Activated CD4-positive, alpha-beta T cell treated with anti-CD3 and anti-CD28 coated beads, Interleukin-10, Interleukin-2, amounts not matched to agents 100 ng/mL and 50 ng/mL, durations not matched to agents 16 hours and 8 hours (primary cell): ENCODE measurements at places on chromosomes 2 and 18.
A peak's percentile ranks its signal among the peaks of the same experiment; 100 is the strongest.

GRCh38 chr18:9947248-9947647 is 33.4 kb downstream of the VAPA start:
- DNase-seq: no peak

- no peak for DNase-seq
These were observed 181.5 kb upstream of the ZFP36L2 start for GRCh38 chr2:43407935-43408334.

GRCh38 chr2:121777699-121778058 is 22.2 kb downstream of the TSN start:
- no peak for DNase-seq

DNA sequence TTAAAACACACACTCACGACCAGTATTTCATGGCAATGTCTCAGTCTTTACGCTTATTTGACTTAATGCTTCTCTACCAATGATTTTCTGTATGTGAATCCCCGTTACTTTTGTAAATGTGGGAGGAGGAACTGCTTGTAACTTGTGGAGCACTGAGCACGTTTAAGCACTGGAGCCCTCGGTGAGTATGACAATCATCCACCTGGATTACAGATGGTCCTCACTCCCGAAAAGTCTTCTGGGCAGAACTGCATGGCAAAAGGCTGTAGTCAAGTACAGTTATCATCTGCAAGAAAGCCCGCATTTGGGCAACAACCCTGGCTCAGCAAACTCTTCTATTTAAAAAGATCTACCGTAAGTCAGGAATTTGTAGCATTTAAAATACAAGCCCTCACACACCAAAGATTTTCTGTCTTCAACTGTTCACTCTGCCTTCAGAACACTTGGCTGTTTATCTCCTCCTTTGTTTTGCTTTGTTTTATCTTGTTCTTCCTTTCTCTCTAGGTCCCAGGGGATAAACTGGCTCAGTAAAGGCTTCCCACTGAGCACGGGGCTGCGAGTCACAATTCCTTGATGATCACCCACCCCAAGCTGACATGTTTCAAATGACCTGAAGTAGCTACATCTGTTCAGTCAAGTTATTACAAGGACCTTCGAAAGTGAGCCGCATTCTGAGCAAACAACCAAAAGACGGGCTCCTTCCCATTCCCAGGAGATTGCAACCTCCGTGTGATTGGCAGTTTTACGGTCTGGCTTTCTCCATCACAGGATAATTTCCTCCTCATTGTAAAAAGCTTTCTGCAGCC is 102.2 kb downstream of the DLGAP1 start:
- DNase-seq: no peak

- DNase-seq: no peak
These were observed 86.4 kb upstream of the FN1 start for GRCh38 chr2:215522237-215522636.

DNA sequence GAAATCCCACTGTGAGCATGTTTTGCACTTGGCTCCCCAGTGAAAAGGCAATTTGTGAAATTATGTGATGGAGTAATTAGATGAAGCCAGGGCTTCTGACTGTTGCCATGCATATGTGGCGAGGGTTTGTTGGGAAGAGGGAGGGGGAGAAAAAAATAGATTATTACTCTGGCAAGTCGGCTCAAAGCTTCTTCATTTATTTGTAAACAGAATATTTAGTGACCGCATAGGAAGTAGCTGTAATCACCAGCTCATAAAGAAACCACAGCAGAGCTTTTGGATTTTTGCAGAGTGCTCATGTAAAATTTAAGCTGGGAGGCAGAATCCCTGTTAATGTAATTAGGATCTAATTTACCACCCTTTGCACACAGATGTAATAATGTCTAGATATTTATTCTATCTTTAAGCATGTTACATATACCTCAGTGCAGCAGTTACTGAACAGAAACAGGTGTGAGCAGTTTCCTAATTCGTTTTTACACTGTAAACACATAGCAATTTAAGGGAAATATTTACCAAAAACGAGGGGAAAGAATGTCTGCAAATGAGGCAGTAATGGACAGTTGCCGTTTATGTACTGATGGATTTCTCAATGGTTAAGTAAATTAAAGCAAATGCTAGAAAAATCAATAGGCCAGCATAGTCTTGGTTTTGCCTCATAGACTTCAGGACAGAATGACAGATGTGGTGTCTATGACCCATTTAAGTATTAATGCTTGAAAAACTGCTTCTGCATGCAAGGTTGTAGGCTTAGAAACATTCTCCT is 87.9 kb downstream of the MEIS1 start:
- DNase-seq: no peak

GRCh38 chr2:216777637-216778273 is 82.1 kb downstream of the TNP1 start:
- DNase-seq: peak; percentile 72

DNA sequence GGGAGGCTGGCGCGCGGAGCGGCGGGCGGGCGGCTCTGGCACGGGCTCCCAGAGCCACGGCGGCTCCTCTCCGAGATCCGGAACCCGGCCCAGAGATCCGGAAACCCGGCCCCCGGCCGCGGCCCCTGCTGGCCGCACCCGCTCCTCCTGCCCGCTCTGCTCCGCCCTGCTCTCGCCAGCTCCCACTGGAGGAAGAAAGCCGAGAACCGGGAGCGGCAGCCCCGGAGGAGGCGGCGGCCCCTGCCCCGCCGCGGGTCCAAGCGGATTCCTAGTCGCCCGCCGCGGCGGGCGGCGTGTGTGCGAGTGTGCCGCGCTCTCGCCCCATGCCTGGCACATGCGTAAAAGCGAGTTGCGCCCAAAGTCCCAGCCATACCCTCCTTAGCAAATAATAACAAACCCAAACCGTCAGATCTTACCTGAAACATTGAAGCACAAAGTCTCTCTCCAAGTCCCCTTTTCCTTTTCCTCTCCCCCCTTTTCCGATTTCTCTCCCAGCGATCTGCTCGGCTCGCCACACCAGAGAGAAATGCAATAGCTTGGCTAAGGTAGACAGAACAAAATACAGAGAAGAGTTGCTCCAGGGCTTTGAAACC is 108.7 kb upstream of the KCTD1 start:
- peak; percentile 20 for DNase-seq

GRCh38 chr2:239603411-239604356 is 202.9 kb upstream of the HDAC4 start:
- no peak for DNase-seq

- no peak for DNase-seq
These were observed 481.8 kb downstream of the SPAG16 start for GRCh38 chr2:213766062-213766461.

GRCh38 chr2:173963323-173963816 is 1.8 kb downstream of the SP3 start:
- peak; percentile 75 for DNase-seq

GRCh38 chr2:206494061-206494460 is 50.7 kb downstream of the ADAM23 start:
- no peak for DNase-seq

- no peak for DNase-seq
These were observed 142.4 kb upstream of the MEX3C start for GRCh38 chr18:51339856-51340255.

DNA sequence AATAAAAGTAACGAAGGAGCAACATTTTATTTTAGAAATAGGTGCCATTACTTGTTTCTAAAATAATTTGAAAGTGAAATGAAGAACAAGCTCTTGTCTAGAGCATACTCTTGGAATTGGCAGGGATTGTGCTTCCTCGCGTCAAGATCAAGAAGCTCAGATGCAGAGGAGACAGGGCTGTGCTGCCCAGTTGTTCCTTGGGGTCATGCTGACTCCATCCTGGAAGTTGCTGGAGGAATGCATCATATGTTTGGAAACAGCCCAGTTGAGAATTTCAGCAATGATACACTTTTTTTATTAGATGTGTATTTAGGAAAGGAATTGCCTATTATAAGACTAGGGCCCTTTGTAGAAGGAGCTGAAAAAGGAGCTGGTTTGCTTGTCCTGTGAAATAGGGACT is 17.2 kb downstream of the LTBP1 start:
- DNase-seq: no peak

- DNase-seq: no peak
These were observed 47.2 kb downstream of the USP34 start for GRCh38 chr2:61423714-61424113.

DNA sequence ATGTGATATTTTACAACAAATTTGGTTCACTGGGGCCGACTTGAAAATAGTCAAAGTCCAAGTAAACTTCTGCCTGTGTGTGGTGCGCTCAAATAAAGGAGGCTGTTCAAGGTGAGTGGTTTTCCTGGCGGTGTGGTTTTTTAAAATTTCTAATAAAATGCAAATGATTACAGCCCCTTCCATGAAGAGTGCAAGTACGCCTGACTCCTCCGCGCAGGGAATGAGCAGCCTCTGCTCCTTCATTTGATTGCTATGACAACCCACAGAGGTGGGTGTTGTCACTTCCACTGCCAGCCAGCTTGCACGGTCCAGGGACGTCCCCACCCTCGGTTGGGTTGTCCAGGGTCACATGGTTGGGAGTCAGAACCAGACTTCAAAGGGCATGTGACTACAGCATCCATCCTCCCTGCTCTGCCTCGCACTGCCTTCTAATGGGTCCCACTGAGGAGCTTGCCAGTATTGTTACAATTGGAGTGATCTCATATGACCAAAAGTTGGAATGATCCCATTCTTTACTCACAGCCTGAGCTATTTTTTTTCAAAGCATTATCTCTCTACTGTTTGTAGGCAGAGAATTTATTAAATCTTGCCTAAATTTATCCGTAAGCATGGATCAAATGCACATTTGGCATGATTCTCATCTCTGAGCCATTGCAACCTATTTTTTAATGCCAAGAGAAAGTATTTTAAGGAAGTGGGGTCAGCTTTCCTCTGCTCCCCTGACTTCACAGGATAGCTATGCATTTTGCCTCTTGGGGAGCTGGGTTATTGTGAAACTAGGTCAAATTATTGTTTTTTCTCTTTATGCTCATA is 121.3 kb downstream of the AGAP1 start:
- DNase-seq: no peak

DNA sequence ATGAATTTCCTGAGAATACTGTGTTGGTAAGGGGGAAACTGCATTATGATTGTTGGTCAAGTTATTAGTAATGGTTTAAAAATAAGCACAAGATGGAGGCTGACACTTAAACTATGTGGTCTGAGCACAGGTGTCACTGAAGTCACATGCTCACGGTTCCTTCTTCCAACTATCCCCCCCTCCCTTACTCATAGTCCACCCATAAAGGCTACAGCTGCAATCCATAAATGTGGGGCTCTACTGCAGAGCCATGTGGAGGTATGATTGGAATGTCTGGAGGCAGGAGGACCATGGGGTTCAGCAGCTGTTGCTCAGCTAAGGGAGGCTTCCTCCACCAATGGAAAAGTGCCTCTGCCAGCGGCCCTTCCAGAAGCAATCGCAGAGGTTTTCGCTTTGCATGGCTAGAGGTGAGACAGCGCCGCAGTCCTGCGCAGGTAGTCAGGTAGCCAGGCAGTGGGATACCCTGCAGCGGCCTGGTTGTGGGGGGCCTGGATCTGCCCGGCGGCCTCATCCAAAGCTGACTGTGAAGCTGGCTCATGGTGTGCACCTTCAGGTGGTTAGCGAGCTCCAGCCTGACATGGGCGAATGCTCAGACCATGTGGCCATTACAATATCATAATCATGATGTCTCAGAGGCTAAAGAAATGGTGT is 249.6 kb downstream of the DCDC2C start:
- DNase-seq: no peak

DNA sequence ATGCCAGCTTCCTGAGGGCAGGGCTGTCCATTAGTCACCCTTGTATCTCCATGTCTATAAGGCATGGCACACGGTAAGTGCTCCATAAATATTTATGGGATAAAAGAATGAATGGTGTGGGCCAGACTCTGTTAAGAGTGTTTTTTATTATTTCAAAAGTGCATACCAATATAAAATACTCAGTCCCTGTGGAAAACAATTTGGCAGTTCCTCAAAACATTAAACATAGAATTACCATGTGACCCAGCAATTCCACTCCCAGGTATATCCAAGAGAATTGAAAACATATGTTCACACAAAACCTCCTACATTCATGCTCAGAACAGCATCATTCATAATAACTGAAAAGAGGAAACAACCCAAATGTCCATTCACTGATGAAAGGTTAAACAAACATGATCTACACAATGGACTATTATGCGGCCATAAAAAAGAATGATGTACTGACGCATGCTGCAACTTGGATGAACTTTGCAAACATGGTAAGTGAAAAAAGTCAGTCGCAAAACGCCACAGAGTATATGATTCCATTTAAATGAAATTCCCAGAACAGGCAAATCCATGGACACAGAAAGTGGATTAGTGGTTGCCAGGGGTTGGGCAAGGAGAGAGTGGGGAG is 69.1 kb upstream of the TCF7L1 start:
- DNase-seq: no peak

- no peak for DNase-seq
These were observed 316.1 kb upstream of the MMADHC start for GRCh38 chr2:149903626-149904025.

- DNase-seq: peak; percentile 15
These were observed 132.8 kb downstream of the TPO start for GRCh38 chr2:1546023-1546591.

GRCh38 chr2:74461187-74462053 is 3.2 kb downstream of the WBP1 start:
- no peak for DNase-seq

DNA sequence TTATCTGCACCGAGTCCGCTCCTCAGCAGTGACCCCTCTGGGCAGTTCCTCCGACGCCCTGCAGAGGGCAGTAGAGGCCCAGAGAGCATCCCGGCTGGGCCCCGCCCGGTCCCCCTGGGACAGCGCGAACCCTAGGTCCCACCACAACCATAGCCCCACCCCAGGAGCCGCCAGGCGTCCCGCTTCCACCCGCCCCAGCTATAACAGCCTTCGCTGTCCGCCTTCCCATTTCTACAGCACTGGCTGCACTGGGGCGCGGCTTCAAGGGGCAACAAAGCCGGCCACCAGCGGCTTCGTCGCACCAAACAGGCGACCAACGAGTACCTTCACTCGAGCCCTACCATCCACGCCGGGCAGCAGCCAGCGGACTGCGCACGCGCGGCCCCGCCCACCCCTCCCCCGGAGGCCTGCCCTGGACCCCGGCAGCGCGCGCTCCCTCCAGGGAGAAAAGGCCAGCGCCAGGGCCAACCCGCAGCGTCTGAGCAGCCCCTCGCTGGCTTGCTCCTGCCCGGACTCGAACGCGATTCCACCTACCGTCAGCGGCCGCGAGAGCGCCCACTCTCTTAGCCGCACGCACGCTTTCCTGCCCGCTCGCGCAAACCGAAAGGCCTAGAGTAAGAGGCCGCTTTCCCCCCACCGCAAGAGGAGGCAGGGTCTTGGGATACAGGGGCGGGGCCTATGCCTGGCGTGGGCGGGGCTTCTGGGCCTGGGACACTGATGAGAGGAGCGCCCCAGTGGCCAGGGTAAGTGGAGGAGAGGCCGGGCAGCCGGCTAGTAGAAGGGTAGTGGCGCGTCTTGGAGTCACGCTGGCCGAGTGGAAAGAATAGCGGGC is at the start of gene NHEJ1:
TSS of gene NHEJ1 (minus strand) at position 630 of the 832 bp plus-strand sequence. CDS start 2,453 bp downstream, outside the sequence.
- DNase-seq: peak; percentile 96

DNA sequence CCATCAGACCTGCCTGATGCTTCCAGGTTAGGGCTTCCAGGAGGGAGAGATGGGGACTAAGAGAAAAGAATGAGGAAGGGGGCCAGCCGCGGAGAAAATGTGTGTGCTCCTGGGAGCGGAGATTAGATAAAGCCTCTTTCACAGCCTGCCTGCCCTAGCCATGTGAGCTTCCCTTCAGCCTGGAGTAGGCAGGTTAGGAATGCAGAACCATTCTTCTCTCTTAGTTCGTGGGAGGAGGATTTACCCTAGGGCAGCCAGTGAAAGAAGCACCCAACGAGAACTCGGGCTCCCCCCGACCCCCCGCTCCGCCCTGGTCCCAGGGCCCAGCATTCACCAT is 36.1 kb downstream of the POMC start:
- DNase-seq: no peak

GRCh38 chr2:36367486-36367885 is 11.9 kb downstream of the CRIM1 start:
- no peak for DNase-seq
